ENCODE measurements at places on chromosomes 2 and 18.

GRCh38 chr2:86498468-86499260 is 57.5 kb downstream of the KDM3A start:
- DNase-seq, result no peak

- DNase-seq, result no peak
Observed at GRCh38 chr2:10095175-10095574, 15.0 kb upstream of the CYS1 start.

DNA sequence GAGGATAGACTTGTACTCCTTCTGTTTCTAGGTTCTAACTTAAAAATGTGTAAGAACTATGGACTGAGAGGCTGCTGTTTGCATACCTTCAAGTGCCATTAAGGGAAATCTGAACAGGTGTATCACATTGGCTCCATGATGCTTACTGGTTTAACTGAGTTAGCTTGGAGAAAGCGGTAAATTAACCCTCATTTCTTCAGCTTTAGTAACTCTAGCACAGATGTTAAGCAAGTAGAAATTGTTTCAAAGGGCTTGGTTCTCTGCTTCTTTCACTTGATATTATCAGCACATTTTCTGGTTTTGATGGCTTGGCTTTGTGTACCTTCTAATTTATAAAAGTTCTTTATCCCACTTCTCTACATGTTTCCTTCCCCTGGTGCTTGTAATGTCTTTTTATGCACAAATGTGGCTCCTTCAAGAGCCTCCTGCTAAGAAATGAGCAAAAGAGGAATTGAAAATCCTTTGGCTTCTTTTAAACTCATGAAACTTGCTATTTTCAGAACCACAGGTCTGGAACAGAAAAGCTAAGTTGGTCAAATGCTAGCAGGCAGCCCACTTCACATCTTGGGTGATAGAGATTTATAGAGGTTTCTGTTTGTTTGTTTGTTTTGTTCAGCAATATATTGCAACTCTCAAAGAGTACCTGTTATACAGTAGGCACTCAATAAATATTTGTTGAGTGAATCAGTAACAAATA is 249.9 kb upstream of the THUMPD2 start:
- DNase-seq, result no peak

GRCh38 chr2:2827761-2828221 is 496.7 kb upstream of the MYT1L start:
- no peak for DNase-seq

DNA sequence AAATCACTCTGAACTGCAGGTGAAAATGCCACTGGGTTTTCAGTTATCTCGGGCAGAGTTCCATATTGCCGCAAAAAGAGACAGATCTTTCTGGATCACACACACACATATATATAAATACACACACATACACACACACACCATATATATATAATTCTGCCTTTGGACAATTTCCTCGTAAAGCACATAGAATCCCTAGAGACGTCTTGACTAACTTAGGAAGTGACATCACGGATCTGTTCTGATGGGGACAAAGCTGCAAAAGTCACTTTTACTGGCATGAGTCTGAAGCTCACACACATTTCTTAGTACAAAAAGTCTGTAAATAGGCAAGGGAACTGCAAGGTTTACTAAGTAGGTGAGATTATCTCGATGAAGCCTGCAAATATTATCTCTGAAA is 28.6 kb upstream of the MBOAT2 start:
- DNase-seq, result no peak

DNA sequence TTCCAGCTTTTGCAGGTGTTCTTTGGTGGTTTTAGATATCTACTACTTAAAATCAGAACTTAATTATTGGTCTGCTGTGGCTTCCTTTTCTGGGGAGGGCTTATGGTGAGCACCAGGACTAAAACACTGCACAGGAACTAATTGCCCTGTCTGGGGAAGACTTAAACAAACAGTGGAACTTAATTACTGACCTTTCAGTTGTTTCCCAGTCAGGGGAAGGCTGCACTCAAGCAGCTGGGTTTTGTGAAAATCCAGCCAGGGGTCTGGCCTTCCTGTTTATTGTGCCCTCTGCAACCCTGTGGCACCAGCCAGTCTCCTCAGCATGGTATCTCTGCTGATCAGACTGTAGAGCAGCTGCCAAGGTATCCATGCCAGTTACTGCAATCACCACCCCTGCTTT is 398.2 kb downstream of the ADCYAP1 start:
- DNase-seq, result no peak

GRCh38 chr18:10119991-10120390 is 206.2 kb downstream of the VAPA start:
- DNase-seq, result no peak

GRCh38 chr2:5592916-5593315 is 99.3 kb upstream of the SOX11 start:
- no peak for DNase-seq

DNA sequence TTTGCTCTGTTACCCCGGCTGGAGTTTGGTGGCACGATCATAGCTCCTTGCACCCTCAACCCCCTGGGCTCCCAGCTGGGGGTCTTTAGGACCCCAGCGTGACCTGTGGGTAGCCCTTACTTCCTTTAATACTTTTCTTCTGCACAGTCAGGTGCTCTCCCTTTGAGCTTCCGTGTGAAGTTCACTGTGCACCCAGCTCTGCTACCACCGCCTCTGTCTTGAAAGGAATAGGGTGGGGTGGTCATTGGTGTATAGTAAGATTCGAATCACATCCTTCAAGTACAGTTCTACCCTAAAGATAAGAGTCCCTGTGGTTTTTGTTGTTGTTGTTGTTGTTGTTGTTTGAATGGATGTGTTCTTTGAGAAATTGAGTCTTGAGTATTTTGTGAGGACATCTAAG is 267.4 kb downstream of the NEDD4L start:
- DNase-seq, result no peak

- no peak for DNase-seq
Observed at GRCh38 chr2:232959139-232959538, 53.9 kb downstream of the NGEF start.

DNA sequence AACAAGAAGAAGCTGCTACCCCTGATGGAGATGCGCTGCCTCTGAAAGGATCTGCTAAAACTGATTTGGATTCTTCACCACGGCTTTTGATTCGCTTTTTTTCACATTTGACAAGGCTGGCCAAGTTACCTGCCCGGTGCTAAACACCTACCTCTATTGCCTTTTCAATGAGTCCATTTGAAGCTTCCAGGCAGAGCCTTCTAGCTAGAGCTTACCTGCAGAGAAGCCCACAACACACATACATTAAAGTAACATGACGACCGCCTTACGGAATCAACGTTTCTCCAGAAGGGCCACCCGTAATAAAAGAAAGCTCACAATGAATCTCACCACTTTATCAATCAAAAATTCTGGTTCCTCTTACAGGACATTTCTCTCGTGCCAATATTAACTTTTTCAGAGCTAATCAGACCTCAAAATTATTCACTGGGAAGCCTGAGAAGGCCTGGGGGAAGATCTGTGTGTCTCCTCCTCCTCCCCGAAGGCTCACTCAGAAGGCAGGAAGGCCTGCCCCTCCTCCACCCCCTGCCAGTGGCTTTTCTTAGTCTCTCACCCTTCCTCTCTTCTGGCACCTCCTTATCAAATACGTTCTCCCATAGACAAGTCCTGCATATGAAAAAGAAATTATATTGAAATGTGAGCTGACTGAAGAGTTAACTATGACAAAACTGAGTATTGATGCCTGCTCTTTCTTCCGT is 171.0 kb downstream of the DNER start:
- DNase-seq, result no peak

DNA sequence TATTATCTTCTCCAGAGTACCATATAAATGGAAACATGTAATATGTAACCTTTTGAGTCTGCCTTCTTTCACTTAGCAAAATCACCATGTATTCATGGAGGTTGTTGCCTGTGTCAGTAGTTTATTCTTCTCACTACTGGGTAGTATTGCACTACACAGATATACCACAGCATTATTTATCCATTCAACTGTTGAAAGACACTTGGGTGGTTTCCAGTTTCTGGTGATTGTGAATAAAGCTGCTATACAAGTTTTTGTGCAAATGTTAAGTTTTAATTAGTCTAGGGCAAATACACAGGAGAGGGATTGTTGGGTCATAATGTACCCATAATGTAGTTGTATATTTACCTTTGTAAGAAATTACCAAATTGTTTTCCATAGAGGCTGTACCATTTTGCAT is 29.6 kb upstream of the RPRD1A start:
- no peak for DNase-seq

DNA sequence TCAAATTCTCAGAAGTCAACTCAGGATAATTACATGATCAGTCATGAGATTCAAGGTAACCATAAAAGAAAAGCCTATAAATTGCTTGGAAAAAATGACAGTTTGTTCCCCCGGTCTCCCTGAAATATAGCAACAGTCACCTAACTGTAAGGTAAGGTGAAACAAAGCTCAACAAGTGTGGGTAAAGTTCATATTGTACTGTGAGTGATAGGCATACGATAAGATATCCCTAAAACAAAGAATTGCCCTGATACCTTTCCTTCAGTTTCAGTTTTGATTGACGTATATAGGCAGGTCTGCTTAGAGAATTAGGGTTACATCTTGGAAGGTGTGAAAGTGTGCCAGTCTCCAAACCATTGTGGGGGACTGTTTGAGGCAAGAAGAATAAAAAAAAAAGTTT is 4.0 kb upstream of the CCBE1 start:
- no peak for DNase-seq

- DNase-seq, result no peak
Observed at GRCh38 chr2:168155046-168155445, 92.3 kb downstream of the STK39 start.

GRCh38 chr2:45886171-45886663 is 234.7 kb downstream of the PRKCE start:
- no peak for DNase-seq

DNA sequence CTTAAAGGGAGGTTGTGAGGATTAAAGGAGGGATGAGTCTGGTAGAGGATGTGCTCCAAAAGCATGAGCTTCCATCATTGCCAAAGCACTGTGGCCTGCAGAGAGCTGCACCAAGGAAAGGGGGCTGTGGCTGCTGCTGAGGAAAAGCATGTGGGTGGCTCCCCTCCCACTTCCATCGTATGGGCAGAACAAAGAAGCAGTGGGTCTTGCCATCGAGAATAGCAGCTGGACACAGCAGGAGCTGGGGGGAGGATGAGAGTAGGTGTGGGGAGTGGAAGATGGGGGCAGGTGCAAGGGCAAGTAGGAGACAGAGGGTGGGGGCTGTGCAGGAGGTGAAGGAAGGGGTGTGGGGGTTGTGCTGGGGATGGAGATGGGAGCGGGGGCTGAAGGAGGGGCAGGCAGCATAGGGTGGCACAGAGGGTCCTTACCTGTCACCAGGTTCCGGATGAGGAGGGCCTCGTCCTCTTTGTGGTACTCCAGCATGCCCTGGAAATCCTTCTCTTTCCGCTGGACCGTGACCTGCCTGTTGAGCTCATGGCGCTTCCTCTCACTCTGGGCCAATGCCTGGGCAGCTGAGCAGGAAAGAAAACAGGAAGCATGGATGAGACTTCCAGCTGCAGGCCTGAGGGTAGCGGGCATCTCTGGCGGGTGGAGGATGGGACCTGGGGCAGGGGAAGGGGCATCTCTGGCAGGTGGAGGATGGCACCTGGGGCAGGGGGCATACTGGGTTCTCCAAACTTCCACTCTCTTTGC is 33.6 kb upstream of the ACAA2 start:
- DNase-seq, result no peak

GRCh38 chr18:64253222-64253621 is 104.3 kb upstream of the LINC00305 start:
- DNase-seq, result no peak

DNA sequence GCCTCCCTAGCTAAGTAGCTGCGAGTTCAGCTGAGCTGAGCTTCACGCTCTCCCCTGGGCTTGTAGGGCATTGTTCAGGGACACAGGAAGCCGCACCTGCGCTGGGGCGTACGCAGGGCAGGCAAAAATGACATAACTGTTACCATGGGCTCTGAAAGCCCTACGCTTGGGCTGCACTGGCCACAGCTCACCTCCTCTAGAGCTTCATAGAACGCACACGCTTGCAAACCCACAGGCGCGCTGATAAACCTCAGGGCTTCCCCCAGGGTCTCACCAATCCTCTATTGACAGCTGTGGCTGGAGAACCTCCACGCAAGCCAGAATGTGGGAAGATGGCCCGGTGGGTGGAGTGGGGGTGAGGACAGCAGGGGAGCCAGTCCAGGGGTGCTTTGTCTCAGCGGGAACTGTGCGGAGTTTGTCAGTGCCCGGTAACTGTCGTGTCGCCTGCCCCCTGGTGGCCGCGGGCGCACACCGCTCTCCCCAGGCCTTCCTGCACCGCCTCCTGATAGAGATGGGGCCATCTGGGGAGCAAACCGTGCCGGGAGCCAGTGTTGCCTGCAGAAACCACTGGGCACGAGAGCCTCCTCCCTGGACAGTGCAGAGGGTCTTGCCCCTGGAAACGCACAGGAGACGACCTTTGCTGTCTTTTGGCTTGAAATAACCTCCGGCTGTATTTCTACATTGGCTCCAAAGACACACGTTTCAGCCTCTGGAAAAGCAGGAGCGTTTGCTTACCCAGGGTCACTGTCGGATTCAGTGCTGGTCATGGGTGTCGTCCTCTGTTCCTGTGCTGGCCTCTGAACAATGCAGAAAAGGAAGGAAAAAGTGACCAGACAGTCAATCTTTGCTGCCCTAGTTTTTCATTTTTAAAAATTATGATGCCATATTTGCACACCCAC is 17.0 kb upstream of the CIDEA start:
- peak; percentile 23 for DNase-seq

GRCh38 chr2:223501641-223502040 is 100.5 kb downstream of the SCG2 start:
- DNase-seq, result no peak

DNA sequence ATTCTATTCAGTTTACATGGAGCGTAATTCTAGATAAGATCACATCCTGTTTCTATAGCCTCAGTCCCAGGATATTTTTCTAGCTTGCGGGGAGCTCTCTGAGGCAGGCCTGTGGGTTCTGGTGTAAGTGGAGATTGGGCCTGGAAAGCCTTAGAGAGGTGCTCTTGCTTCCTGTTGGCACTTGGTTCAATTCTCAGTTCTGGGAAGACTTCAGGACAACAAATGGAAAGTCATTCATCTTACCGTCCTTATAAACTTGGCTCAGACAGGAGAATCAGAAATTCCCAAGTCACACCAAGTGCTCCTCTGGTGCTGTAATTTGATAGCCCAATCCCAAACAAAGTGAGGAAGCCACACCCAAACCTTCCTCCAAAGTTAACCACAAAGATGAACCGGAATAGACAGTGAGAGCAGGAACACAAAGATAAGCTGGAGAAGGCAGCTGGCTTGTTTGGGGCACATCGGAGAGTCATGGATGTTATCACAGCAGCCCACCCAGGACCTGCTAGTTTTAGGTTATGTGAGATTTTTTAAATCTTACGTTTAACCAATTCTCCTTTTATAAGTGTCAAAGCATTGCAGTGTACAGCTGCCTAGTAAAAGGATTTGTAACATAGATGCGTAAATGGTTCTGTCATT is 144.3 kb upstream of the MAP3K20 start:
- DNase-seq, result no peak

GRCh38 chr18:9796935-9797549 is 88.7 kb upstream of the TXNDC2 start:
- DNase-seq, result no peak

DNA sequence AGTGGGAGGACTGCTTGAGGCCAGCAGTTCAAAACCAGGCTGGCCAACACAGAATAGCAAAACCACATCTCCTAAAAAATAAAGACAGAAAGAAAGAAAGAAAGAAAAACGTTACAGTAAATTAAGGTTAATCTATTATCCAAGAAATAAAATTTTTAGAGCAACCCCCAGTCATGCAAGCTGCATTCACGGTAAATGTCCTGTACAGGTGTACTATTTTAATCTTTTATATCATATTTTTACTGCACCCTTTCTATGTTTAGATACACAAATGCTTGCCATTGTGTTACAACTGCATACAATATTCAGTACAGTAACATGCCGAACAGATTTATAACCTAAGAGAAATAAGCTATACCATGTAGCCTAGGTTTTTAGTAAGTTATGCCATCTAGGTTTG is 6.0 kb downstream of the PDIA6 start:
- no peak for DNase-seq

Measured in stimulated activated CD4-positive, alpha-beta T cell treated with anti-CD3 and anti-CD28 coated beads, TNF-alpha, amount 100 ng/mL, for 4 hours (primary cell).